ENCODE measurements at places on chromosomes 16 and 17.

GRCh38 chr16:68823401-68824135 is 19.8 kb upstream of the TANGO6 start:
- no peak for DNase-seq

GRCh38 chr17:48540213-48540612 is 4.7 kb downstream of the HOXB2 start:
- no peak for DNase-seq

DNA sequence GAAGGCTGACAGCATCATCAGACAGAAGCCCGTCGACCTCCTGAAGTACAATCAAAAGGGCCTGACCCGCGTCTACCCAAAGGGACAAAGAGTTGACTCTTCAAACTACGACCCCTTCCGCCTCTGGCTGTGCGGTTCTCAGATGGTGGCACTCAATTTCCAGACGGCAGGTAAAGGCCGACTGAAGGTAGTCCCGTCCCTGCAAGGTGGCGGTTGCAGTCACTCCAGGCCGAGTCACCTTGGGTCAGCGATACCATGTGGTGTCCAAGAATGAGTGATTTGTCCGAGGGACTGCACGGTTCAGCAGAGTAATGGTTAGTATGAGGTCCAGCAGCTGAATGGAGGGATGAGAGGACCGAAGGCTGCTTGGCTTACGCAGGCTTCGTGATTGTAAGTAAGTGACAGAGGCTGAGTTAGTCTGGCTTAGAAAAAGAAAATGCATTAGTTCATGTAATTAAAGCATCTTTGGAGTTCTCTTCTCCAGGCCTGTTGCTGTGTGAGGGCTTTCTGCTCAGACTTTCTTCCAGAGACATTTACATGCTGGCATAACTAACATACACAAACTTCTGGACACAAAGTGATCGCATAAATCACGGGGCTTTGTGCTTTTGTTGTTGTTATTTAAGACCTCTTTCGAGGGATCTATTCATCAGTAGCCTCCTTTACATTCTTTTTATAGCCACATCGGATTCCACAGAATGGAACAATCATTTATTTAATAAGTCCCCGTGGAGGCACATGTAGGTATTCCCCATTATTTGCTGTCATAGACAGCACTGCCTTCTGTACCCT is 74.9 kb downstream of the SDR42E1 start:
- DNase-seq = no peak

DNA sequence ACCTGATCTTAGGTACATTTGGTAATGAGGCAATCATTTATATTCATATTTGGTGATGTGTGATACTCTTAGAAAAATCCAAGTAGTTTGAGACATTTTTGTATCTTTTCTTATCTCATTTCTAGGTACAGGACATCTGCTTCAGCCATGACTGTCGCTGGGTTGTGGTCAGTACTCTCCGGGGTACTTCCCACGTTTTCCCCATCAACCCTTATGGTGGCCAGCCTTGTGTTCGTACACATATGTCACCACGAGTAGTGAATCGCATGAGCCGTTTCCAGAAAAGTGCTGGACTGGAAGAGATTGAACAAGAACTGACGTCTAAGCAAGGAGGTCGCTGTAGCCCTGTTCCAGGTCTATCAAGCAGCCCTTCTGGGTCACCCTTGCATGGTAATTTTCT is 312.2 kb downstream of the BCAS3 start:
- DNase-seq = no peak

GRCh38 chr16:67156143-67156844 is 3.4 kb downstream of the TRADD start:
- DNase-seq = no peak

DNA sequence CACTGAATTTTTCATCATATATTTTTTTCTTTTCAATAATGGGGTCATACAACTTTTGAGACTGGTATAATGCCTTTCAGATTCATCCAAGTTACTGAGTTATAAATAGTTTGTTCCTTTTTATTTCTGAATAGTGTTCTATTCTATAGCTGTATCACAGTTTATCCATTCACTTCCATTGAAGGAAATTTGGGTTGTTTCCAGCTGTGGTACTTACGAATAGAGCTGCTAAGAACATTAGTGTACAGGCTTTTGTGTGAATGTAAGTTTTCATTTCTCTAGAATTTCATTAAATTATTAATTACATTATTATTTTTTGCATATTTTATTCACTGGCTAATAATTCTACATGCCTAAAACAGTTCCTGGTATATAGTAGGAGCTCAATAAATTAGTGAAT is 52.9 kb downstream of the SNTB2 start:
- DNase-seq = no peak

All from activated T-cell treated with anti-CD3 and anti-CD28 coated beads, Interleukin-2, amount 50 U/mL, for 48 hours (primary cell).